ENCODE measurements at places on chromosomes 11 and 22. TPM values are rescaled to one million over a fixed set of nuclear protein-coding genes. Genes with fewer than 3 reads are reported as not detected.
A peak's percentile ranks its signal among the peaks of the same experiment; 100 is the strongest.

The PATE2 gene
- not detected for total RNA-seq

DNA sequence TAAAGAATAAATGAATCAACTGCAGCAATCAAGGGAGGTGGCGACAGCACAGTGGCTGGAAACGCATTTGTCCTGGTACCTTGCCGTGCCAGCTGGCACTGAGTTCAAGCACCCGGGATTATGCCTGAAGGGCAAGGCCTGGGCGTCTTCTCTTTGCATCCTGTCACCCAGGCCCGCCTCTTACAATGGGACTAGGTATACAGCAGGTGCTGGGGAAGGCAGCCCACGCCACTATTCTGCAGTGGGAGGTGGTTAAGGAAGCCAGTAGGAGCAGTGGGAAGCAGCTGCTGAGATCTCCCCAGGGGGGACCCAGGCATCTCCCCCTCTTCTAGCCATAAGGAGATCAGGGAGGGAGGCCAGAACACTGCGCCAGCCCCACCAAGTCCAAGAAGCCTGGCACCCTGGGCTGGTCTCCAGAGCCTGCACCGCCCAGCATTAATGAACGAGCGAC lies 15.3 kb upstream of the BAIAP2L2 start:
- DNase-seq = peak; percentile 47

The OR8G5 gene
- not detected for total RNA-seq

The ADAMTS8 gene
- 8.7 TPM for total RNA-seq

DNA sequence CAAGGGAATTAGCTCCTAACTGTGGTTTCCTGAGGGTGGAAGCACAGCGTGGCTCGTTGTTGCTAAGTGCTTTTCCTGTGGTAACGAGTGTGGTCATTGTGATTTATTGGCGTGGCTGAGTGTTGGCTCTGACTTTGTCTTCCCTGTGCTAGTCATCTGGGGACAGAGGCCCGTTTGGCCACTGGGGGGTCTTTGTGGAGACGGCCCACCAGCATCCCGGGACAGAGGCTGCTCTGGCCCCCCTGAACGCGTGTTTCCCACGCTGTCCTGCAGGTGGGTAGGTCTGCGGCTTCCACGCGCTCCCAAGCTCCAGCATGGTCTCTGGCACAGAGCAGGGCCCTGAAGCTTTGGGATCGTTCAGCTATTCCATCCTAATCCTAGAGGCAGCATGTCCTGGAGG lies 1040.0 kb downstream of the TBC1D22A start:
- DNase-seq = no peak

Data from aorta (tissue), 5 donors.